ENCODE measurements at places on chromosomes 7 and 10.
A peak's percentile ranks its signal among the peaks of the same experiment; 100 is the strongest.

DNA sequence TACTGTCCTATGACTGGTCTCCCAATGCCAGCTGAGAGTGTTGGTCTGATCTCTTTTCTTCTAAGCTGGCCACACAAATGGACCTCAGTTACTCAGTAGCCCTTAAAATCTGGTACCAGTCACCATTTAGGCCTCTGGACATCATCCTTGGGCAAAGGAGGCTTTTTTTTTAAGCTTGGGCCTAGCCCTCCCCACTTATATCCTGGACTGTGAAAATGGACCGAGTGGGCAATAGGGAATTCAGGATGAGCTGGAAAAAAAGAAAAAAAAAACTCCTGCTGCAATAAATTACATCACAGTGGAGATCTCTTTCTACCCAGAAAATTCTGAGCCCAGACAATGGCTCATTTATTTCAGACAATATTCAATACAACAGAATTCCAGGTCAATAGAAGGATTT, 68.4 kb downstream of the PARP12 start:
- no peak for DNase-seq

GRCh38 chr10:103745341-103746247, 109.8 kb downstream of the SH3PXD2A start:
- peak; percentile 41 for DNase-seq

DNA sequence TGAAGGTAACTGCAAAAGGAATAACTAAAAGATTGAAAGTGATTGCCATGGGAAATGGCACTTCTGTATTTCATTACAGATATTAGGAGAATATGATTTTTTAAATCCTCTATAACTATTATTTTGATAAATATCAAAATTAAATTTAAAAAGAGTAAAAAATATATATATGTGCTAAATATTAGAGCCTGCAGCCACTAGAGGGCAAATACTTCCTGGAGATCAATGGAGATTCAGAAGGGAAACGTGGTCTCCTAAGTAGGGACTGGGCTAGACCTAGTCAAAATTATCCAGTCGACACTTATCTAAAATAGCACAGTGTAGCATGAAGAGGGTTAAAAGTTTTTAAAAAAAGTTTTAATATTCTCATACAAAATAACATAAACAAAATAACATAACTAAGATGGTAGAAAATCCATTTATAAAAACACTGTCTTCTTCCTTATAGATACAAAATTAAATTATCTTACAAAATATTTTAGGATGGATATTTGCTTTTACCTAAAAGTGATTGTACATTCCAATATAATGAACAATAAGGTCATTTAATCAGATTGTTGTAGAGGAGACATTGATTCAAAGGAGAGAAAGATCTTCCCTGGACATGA, 434.3 kb downstream of the MDFIC start:
- DNase-seq = no peak

DNA sequence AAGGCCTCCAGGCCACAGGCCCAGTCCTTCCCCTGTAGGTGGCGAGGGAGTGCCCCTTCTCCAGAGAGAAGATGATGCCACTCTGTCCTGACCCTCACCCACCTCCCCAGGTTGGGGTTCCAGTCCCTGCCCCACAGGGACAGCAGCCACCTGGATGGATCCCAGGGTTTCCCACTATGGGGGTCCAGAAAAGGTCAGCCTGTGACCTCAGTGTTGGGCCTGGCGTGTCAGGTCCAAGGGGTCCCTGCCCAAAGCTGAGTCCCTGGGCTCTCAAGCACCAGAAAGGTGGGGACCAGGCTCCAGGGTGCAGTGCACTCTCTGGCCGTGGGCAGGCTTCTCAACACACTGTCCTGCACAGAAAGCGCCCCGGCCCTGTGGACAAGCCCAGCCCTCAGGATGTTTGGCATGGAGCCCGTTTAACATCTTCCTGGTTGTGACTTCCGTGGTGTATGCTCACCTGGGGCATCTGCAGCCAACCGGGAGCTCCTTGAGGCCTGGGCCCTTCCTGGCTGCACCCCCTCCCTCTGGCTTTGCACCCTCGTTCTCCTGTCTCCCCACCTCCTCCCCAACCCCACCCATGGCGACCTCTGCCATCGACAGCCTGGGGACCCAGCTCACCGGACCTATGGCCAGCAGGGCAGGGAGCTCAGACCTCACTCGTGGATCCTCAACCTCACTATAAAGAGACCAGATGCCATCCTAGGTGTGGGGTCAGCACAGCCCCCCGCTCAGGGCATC, 58.3 kb upstream of the PPP2R2D start:
- DNase-seq = no peak

DNA sequence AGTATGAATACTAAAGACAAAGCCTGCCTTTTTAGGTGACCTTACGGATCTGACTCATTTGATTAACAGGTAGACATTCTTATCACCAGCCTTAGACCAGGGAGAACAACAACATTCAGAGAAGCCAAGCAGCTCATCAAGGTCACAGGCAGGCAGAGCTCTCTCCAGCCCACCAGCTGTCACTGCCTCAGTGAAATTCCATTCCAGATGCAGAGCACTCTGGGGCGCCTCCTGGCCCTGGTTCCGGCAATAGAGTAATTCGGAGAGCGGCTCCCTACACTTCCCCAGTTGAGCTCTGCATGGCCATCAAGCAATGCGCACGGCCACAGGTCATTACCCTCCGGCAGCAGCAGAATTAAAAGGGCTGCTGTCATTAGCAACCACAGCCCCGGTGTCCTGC, 164.7 kb downstream of the TCERG1L start:
- DNase-seq = no peak

- no peak for DNase-seq
Observed at GRCh38 chr7:18496341-18496700, 772 bp downstream of the HDAC9 start.

DNA sequence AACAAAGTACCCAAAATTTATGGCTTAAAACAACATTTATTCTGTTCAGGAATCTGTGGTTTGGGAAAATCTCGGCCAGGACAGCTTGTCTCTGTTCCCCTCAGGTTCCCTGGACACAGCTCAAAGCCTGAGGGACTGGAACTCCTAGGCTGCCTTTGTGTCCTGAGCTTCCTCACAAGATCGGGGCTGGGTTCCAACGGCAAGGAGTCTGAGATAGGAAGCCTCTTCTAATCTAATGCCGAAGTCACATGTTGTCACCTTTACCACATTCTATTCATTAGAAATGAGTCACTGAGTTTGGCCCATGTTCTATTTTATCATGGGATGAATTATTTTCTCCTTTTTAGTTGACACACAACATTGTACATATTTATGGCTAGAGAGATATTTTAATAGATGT, 80.5 kb downstream of the ANKRD26 start:
- no peak for DNase-seq

DNA sequence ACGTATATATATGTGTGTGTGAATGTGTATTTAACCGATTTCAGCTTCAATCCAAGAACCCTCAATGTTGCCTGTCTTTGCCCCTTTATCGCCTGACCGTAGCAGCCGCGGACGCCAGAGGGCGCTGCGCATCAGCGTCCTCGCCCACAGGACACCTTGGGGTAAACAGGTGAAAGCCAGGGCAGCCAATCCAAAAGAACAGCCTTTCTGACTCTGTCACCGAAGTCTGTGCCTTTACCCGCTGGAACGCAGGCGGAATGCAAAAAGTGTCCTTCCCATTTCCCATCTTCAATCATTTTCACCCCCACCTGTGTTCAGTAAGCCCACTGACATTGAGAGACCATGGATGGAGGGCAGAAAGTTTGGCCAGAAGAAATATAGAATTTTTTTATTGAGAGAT, 3.6 kb downstream of the NXPH1 start:
- peak; percentile 94 for DNase-seq

DNA sequence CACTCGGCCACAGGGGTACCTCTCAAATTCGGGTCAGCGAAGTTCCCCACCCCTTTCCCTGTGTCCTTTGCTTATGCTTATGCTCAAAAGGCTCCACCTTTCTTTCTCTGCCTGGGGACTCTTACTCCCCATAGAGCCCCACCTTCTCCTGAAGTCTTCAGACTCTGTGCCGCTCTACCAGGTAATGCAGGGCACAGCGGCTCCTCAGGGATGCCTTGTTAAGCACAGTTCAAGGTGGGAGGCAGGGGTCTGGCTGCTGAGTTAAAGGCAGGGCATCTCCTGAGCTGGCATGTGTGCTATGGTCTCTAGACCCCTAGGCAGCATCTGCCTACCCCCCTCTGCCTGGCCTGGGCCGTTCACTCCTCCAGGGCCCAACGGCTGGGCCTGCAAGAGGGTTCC, 3.0 kb upstream of the CXCL12 start:
- DNase-seq = no peak

GRCh38 chr7:130409712-130410072, 29.4 kb downstream of the CPA1 start:
- no peak for DNase-seq

GRCh38 chr10:33252324-33252723, 82.1 kb downstream of the NRP1 start:
- no peak for DNase-seq

- DNase-seq = no peak
Observed at GRCh38 chr7:81632418-81632817, 137.4 kb downstream of the HGF start.

DNA sequence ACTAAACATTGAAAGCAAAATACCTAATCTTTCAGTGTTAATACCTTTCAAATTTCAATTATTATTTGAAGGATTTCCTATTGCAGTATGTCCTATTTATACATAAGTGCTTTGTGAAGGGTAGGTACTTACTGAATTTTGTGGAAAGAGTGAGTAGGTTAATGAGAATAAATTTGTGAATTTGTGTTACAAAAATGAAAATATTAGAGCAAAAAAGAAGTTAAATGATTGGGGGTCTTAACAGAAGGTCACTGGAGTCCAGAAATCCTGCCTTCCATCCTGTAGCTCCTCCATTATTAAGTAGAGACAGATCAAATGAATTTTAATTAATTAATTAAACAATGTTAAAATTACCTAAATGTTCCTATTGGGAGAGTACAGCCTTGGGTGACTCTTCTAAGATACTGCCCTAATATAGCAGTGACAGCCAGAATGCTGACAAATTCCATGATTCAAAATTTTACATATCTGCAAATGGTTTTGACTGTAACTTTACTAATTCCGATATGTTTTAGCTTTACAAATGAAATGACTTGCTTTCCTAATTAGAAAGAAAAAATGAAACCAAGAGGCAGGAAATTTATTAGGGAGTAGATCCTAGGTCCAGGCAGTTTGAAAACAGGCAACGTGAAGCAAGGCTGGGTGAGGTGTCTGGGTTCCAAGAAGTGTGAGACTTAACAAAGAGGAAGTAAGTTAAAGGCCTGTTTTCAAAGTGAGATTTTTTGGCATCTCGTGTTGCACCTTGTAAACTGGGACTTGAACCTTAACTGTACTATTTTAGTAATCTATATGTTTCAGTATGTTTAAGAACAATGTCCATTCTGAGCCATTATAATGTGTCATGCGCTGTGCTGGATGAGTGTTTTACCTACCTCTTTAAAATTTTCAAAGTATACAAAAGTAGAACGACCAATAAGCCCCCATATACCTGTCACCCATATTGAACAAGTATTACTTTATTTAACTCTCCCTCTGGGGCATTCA, 1.5 kb downstream of the PIK3CG start:
- no peak for DNase-seq

- DNase-seq = no peak
Observed at GRCh38 chr10:105509517-105509916, 868.4 kb downstream of the SORCS3 start.

DNA sequence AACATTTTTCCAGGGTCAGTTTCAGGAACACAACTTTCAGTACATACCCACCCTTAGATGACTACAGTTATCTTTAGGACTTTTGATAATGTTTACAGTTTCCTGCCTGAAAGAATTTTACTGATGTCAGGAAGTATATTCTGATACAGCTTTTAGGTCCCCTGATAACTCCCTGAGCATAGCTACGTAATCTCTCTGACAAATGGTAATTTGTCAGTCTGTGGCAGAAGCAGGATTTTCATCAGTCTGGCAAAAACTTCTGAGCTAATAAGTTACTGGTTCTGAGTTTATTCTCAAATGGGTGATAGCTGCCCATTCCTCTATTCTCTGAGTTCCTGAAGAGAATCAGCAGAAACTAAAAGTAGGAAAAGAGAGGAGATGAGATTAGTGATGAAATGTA, 270.1 kb upstream of the MTPN start:
- DNase-seq = no peak

DNA sequence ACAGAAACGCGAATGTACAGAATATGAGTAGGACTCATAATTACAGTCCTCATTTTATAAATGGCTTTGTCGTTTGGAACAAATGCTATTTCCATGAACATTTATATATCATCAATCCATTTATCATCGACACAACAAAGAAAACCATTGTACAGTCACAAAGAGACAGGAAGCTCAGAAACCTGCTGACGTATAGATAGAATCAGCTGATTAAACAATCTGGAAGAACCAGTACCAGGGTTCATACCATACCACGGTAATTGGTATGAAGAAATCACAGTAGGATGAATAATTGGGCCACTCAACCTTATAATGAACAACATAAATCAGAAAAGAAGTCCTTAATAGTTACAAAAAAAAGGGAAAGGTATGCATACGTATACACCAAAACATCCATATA, 295.0 kb downstream of the PARD3 start:
- DNase-seq = no peak

DNA sequence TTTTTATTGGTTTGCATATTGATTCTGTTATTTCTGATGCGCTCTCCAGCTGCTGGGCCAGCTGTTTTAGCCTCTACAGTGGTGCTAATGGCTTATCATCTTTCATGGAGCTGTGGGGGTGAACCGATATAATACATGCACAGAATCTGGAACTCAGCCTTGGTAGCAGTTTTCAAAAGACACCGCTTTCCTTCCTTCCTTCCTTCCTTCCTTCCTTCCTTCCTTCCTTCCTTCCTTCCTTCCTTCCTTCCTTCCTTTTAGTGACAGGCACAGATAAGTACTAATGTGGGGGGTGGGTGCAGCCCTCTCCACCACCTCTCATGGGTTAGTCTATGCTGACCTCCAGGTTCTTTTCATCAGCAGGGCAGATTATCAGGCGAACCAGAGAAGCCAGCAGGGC, 31.9 kb upstream of the C10orf53 start:
- DNase-seq = no peak

- DNase-seq = peak; percentile 24
Observed at GRCh38 chr7:7761974-7762779, 43.8 kb upstream of the RPA3 start.

DNA sequence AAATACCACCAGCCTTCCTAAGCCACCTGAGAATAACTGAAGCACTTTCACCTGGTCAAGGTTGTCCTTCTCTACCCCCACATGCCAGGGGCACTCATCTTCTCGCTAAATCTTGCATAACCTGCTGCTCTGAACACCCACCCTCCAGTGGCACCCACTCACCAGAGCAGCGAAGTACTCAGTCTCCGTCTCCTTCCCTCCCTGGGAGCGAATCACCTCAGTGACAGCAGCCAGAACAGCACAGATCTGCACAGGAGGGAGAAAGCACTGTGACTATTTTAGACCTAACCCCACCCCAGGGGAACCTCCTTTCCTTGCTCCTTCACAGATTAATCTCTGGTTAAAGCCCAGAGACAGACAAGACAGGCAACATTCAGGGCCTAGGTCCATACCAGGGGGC, 5.1 kb downstream of the RRP12 start:
- no peak for DNase-seq

All from H54 (cell line).